Right kidney (tissue), 9 donors: ENCODE measurements at places on chromosomes 3 and 15.

- DNase-seq, result no peak
Measured at GRCh38 chr3:114827495-114827894, 319.6 kb downstream of the ZBTB20 start.

DNA sequence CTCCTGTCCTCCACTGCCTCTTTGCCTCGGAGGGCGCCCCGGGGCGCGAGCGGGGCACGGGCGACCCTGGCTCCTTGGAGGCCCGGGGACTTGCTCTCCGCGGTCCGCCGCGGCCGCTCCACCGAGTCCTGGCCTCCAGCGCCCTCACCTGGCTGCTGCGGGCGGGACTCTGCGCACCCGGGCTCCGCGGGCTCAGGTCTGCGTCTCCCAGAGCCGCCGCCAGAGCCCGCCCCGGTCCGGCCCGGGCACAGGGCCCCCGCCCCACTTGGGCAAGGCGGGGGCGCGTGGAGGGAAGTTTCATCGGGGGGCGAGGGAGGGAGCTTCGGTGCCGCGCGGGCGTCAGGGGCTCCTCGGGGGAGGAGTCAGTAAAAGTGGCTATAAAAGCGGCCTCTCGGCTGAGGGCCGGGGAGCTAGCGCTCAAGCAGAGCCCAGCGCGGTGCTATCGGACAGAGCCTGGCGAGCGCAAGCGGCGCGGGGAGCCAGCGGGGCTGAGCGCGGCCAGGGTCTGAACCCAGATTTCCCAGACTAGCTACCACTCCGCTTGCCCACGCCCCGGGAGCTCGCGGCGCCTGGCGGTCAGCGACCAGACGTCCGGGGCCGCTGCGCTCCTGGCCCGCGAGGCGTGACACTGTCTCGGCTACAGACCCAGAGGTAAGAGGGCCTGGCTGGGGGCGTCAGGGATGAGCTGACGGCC is at the start of gene CEMIP:
TSS of gene CEMIP (plus strand) at position 407 of the 694 bp plus-strand sequence. CDS start 94,510 bp downstream, outside the sequence.
- DNase-seq, result peak; percentile 86

GRCh38 chr3:189349772-189350171 is 178.0 kb downstream of the TPRG1 start:
- no peak for DNase-seq

GRCh38 chr3:67000009-67000408 is 1.9 kb downstream of the KBTBD8 start:
- no peak for DNase-seq

GRCh38 chr3:125037498-125038150 is 18.2 kb downstream of the HEG1 start:
- DNase-seq, result no peak

DNA sequence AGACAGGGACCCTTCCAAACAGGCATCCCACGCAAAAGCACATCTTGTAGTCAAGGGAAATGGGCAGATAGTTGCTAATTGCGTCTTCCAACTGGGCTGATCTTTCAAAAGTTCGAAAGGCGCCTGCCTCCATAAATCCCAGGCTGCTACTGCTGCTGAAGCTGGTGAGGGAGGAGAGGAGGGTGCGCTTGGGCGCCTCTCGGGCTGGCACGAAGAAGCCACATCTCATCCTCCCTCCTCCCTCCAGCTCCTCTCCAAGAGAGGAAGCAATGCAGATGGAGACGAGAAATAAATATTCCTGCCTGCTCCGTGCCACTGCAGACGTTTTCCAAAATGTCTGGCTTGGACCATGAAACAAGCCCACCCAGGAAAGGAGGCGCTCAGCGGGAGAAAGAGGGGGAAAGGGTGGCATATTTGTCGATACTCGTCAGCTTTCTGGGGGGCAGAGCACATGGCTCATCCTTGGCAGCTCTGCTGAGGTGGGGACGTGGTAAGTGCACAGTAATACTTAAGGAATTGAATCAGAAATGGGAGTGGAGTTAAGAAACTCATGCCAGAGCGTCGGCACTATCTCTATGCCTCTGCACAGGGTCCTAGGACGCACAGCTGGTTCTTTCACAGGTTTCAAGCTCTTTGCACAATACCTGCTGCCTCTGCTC is 88.9 kb upstream of the FEZF2 start:
- DNase-seq, result no peak

GRCh38 chr3:32862247-32862935 is 44.6 kb downstream of the TRIM71 start:
- no peak for DNase-seq

GRCh38 chr15:89860891-89861290 is 32.9 kb downstream of the AP3S2 start:
- DNase-seq, result no peak

GRCh38 chr3:188282871-188283270 is 128.9 kb downstream of the LPP start:
- no peak for DNase-seq

DNA sequence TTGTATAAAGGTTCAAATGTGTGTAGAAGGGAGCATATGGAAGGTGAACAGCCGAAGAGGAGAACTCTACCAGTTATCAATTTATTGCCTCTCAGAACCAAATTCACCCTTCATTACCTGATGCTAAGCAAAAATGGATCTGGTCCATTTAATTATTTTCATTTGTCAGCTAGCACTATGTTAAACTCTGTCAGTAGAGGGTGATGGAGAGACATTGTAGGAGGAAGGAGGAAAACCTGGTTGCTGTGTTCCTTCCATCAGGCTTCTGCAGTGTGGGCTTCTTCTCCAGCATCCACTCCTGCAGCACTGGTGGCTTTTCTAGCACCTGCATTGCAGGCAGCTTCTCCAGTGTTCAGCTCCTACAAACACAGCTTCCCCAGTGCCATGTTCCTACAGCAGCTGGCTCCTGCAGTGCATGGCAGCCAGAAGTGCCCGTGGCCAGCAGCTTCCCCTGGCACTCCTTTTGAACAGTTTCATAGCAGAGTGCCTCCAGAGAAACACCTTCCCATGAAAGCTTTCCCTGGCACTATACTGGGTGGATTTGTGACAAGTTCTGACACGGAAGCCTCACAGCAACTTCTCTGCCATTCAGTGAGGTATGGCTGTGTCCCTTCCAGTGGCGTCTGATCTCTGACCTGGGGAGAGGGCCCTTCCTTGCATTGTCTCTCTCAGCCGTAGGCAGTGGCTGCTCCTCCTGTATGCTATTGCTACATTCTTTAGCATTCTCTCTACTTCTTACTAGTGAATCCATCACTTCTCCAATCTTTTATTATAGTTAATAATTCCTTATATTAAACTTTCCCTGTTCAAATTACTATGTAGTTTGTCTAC is 14.6 kb upstream of the IL17RD start:
- DNase-seq, result no peak

- DNase-seq, result no peak
Measured at GRCh38 chr3:134938029-134938525, 143.0 kb downstream of the EPHB1 start.

DNA sequence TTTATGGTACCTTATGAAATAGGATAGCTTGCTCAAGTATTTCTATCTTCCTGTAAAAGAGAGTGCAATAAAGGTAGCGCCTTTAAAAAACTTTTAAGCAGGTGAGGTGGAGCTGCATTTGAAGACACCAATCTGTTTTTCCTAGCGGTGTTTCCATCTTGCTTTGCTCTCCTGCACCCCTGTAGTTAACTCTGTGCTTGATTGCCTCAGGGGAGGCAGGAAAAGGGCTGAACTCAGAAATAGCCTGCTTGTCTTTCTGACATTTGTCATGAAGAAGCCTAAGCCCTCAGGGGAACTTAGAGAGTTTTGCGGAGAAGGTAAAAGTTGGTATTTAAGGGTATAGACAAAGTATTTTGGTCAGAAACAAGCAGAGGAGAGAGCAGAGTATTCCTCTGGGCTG is 63.0 kb upstream of the TPRG1 start:
- DNase-seq, result no peak

DNA sequence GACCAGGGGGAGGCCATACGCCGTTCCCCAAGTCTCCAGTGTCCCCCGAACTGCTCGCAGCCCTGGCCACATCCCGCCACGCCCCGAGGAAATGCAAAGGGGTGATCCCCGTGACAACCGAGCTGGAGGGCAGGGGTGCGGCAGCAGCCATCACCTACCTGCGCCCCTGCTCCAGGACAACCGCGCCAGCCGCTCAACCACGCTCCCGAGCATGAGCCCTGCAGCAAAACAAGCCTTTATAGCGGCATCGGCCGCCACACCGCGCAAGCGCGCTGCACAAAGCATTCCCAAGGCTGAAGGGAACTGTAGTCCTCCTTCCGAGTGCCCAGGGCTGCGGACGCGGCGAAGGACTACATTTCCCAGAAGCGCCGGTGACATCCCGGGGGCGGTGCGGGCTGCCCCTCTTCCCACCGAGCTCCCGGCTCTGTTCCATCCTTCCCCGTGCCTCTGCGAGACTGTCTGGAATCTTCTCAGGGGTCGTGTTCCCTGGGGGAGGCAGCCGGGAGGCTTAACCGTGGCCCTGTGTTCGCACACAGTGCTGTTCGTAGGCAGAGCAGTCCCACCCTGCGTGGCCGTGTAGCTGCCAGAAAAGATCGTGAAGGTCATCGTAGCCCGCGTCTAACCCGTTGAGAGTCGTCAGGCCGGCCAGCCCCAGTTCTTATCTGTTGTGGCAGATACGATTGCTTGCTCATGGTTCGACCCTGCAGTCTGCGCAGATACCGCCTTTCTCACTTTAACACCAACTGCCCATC is at the start of gene ABCC5:
TSS of gene ABCC5 (minus strand) at position 213 of the 752 bp plus-strand sequence. CDS start 3,492 bp downstream, outside the sequence.
- peak; percentile 87 for DNase-seq

DNA sequence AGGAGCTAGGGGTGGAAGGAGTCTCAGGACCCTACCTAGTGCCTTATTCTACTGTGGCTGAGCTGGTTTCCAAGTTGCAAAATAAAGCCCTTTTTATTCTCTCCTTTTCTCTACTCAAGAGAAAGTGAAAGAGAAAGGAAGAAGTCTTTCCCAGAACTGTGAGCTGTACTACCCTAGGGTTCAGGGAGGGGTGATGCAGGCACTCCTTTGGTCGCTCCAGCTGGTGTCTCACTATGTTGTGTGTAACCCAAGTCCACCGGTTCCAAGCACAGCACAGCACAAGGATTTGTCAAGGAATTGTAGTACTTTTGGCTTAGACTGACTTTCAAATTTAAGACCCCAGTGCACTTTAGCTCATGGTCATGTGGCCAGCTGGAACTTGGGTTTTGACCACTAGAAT is 1721.7 kb downstream of the OTOL1 start:
- no peak for DNase-seq

DNA sequence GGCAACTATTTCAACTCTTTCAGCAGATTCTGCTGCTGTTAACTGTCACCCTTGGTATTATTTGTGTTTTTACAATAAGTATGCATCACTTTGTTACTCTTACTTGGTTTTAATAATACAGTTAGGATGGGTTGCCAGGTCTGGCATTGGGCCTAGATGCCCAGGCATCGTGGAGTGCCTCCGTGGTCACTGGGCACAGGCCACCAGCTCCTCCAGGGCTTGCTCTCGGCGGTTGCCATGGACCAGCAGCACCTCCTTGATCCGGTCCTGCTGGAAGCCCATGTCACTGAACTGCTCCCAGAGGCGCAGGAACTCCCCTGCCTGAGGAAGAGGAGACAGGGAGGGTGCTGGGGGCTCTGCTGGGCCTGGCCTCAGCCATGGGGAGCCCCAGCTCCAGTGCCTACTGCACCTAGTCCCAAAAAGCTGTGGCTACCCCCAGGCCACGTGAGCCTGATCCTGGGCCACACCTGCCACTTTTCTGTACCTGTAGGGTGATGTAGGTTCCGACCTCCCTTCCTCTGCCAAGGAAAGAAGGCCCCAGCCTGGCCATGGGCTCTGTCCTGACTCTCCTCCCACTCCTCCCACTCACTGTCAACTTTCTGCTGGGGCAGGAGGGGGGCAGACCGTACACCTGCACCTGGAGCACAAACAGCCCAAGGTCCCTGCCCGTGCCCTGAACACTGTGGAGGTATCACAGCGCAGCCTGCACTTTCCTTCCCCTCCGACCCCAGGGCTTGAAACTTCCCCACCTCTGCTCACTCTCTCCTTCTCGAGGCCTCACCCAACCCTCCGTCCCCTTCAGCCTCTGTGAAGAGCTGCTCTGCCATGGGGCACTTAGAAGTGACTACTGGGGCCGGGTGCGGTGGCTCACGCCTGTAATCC is 16.6 kb downstream of the KBTBD13 start:
- no peak for DNase-seq

GRCh38 chr3:36923523-36923943 is 21.3 kb downstream of the TRANK1 start:
- DNase-seq, result no peak

- DNase-seq, result no peak
Measured at GRCh38 chr3:108940568-108941263, 13.0 kb downstream of the GUCA1C start.

DNA sequence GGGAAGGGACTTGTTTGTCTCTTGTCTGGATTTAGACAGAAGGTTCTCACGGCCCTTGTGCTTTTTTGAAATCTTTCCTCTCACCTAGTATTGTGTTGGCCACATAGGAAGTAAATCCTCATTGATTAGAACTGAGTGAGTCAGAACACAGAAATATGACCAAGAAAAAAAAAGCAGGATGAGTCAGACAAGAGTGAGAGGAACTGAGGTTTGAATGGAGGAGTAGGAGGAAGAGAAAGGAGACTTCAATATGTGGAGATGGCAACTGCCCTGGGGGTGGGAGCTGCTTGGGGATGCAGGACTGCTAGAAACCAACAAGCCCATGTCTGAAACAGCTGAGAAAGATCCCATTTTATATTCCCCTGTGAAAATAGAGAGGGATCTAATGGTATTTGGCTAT is 194.1 kb upstream of the ZBTB20 start:
- DNase-seq, result no peak

GRCh38 chr3:196336319-196337145 is 1.7 kb downstream of the TM4SF19 start:
- DNase-seq, result no peak

DNA sequence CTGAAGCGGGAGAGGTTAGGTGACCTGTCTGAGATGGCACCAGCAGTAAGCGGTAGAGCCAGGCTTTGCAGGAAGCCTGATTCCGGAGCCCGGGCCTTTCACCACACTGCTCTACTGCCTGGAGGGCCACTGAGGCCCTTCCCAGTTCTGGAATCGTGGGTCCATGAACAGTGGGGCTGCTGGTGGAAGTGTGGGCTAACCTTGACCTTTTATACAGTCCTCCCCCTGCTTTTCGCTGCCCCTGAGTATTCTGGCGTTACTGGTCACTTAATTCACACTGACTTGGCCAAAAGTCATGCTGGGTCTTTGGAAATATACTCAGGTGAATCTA is 2.6 kb upstream of the ABTB1 start:
- DNase-seq, result no peak
